CD4-positive, alpha-beta T cell treated with Interleukin-4 for 1 hour (primary cell): ENCODE measurements at places on chromosomes 1 and 21.

DNA sequence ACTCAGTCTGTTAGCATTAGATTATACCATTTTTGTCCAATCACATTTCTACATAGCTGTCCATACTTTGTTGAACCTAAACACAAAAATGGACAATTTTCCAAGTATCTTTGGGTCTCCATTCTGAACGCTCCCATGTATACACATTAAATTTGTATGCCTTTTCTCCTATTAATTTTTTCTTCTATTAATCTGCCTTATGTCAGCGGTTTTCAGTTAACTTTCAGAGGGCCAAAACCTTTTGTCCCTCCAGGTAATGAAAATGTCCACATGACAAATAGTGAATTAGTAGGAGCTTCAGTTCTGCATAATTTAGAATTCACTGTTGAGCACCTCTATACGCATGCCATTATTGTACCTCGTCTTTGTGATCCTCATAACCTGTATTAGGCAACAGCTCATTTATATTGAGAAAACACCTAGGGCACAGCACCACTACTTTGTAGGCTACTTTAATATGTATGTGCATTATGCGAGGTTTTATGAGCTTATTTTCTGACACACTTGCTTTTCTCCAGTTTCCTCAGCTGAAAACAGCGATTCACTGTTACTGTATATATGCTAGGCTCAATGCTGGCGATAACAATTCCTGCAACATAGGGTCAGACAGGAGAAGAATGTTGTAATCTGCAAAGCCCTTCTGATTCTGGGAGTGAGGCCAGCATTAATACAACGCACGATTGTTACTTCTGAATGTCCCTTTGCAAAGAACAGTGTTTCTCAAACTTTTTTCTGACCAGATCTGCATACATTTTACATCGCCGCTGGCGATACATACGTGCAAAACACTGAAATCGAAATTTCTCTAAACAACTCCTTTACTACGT, 1.1 kb upstream of the ABCD3 start:
- no peak for DNase-seq

GRCh38 chr1:33966346-33967141, 102.7 kb downstream of the HMGB4 start:
- DNase-seq = no peak

- DNase-seq = no peak
Observed at GRCh38 chr1:161225178-161225533, 704 bp upstream of the TOMM40L start.

GRCh38 chr1:216903382-216903740, 180.1 kb upstream of the ESRRG start:
- no peak for DNase-seq

DNA sequence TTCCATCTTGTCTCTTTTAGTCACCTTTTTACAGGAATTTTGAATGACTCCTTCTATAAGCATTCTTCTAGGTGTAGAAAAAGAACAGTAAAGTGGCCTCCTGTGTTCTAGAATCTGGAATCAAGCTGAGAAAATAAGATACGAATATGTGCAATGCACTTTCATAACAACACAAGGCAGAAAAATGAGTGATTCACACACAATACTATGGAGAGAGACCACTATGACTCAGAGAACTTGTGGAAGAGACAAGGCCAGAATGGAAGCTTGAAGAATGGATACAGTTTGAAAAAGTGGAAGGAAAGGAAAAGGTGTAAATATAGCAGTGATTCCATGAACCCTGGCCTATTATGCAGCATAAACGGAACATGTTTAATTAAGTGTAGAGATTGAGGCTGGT, 57.1 kb upstream of the SAMSN1 start:
- DNase-seq = no peak

GRCh38 chr1:201385299-201385891, 7.9 kb upstream of the TNNT2 start:
- DNase-seq = no peak

GRCh38 chr1:87805666-87806378, 477.1 kb downstream of the LMO4 start:
- DNase-seq = no peak

GRCh38 chr1:12202577-12202976, 27.3 kb upstream of the VPS13D start:
- no peak for DNase-seq
